ENCODE measurements at places on chromosomes 4 and X.

DNA sequence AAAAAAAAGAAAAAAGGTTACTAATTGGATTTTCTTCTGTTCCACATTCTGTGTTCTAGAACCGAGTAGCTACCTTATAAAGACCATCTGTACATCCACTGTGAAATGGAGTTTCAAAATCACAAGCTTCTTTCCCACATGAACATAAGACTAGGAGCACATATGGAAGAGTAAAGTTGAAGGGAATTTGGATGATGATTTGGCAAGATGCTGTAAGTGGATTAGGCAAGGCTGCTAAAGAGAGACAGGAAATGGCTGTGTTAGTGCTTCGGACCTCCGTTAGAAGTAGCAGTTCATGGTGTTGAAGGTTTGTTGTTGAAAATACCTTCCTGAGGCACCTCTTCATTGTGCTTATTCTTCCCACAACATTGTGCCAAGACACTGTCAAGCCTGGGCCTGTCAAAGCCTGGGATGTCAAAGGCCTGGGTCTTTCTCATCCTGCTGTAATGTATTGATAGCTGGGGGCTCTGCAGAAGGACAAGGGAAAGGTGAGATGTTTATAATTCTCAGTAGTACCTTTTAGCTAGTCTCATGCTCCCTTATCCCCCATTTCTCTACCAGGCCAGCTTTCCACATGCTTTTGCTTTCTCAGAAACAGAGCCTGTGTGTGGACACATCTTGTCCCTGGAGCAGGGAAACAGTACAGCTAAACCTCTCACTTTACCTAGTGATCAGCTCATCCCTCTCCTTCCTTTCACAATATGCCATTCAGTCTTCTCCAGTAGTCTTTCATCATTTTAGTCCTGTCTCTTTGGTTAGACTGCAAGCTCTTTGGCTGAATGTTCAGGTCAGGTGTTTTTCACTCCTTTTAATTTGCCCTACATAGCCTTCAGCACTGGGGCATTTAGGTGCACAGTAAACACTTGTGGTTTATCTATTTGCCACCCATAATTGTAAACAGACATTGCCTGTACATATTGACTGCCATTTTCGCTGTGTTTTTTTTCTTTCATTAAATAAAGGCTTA is 37.9 kb upstream of the CYP2U1 start:
- DNase-seq: no peak

DNA sequence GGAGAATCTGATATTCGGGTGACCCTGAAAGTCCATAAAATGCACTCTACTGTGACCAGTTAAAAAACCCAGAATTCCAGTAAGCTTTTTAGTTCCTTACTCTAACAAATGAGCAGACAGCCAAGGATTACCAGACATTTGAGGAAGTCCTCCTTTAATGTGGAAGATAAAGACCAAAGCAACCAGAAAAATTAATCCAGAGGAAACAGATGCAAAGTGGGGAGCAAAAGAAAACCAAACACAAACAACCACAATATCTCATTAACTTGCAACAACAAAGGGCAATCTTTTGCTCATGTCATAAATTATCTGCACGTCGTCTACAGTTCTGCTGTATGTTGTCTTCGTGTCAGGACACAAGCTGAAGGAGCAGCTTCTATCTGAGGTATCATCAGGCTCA is 164.4 kb downstream of the PJA1 start:
- DNase-seq: no peak

- no peak for DNase-seq
These were observed 181.9 kb downstream of the SOWAHB start for GRCh38 chr4:76716020-76716419.

DNA sequence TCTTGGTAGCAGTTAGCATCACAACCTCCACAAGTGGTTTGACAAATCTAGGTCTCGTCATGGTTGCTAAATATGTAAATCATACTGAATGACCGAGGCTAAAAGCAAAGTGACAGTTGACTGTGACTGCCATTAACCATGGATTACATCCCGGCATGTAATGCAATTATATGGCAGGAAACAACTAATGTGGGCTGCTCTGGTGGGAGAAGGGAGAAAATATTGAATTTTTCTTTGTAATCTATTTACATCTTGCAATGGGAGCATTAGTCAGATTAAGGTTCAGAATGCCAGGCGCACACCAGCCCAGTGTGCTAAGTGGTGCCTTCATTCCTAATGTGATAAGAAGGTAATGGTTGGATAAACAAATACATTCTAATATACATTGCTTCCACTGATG is 35.8 kb downstream of the UNC5C start:
- no peak for DNase-seq

DNA sequence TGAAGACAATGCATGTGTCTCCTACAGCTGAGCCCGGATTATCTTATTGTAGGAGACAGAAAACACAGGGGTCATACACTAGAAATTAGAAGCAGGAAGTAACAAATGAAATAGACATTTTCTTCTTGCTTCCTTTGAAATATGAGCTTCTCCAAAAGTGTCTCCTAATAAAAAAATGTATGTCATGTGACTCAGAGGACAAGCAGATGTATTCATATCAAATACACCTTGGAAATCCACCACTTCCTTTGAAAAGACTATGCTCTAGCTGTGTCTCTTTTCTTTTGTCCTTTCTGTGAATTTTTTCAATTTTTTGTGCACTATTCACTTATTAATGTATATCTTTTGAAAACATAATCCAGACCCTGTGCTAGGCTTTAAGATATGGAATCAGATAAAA is 1906.2 kb downstream of the C4orf33 start:
- no peak for DNase-seq

DNA sequence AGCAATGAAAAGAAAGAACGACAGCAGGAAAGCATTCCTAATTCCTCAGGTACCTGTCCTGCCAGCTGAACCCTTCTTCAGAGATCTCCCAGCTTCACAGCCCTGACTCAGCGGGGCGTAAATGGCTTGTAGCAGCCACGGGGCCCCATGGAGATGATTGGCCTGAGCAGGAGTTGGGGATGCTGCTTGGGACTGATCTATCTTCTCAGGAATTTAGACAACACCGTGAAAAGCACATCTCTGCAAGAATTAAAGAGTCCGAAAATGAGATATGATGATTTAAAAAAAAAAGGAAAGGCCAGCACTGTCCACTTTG is 22.5 kb upstream of the SLC25A4 start:
- no peak for DNase-seq

- peak; percentile 53 for DNase-seq
These were observed 31.0 kb upstream of the TLR3 start for GRCh38 chr4:186037692-186038658.

DNA sequence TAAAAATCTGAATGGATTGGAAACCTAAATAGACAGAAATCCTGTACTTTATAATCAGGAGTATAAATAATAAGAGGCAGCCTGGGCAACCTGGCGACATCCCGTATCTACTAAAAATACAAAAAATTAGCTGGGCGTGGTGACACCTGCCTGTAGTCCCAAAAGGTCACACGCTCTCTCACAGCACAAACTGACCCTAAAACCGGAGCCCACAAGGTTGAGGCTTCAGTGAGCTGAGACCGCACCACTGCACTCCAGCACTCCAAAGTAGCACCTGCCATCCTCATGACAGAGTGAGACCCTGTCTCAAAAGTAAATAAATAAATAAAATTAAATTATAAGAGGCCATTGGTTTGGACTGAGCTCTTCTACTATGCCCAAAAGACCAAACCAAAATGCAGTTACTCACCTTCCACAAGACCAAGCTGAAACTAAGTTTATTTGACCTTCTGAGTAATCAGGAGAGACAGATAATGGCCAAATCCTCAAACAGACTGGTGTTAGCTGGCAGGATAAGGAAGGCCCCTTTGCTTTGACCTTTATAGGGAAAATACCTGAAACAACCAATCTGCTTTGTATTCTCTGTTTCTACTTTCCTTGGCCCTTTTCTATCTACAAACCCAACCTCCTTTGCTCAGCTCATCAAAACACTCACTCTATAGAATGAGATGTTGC is 3.2 kb upstream of the GRSF1 start:
- DNase-seq: no peak
